ENCODE measurements at places on chromosomes 16 and 17. TPM values are rescaled to one million over a fixed set of nuclear protein-coding genes. Genes with fewer than 3 reads are reported as not detected.

HSPB9 gene
- polyA plus RNA-seq, result 0.25 TPM

DNA sequence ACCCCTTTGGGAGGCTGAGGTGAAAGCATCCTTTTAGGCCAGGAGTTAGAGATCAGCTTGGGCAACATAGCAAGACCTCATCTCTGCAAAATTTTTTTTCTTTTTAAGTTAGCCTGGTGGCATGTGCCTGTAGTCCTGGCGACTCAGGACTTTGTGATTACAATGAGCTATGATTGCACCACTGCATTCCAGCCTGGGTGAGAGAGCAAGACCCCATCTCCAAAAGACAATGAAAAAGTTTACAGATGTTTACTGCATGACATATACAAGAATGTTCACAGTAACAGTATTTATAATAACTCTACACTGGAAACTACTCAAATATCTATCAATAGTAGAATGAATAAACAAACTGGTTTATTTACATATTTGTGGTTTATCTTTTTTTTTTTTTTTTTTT lies 33.1 kb upstream of the CCL22 start:
- no peak for DNase-seq

DNA sequence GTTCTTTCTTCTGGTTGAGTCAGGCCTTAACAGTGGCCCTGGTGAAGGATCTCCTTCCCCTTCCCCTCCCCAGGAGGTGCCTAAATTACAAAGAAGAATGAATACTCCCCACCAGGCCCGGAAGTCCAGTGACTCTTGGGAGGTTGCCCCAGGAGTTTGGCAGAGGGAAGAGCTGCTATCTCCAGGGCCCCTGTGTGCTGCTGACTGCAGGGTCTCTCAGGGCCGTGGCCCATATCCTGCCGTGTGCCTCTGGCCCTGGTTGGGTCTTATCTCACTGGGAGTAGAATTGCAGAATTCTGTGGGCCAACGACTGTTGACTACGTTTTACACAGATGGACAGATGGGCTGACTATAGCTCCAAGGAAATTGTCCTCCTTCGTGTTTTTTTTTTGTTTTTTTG lies 28.0 kb downstream of the AKAP1 start:
- no peak for DNase-seq

DNA sequence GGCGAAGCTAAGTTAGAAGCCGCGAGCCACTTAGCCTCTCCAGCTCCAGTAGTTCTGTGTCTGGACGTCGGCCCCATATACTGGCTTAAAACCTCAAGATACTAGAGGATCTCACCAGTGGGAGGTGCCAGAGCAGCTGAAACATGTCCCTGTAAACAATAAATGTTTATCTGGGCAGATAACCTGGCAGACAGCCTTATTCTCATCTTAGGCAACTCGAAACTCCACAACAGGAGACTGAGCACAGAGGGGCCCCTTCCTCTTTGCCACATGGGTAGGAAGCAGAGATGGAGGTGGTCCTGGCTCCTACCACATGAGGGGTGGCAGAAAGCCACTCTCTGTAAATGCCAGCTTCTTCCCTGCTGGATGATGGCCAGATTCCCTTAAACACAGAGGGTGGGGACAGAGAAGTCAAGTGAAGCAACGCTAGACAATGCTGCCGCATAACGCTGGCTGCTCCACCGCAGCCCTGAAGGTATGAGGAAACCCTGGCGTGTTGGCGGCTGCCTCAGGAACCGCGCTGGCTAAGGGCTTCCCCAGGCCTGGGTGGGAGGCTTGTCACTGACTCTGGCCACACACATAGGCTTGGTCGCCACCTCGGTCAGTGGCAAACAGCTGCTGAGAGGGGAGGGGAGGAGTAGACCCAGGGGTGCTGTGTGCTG lies 67.9 kb downstream of the HIC1 start:
- DNase-seq, result peak; percentile 34

DNA sequence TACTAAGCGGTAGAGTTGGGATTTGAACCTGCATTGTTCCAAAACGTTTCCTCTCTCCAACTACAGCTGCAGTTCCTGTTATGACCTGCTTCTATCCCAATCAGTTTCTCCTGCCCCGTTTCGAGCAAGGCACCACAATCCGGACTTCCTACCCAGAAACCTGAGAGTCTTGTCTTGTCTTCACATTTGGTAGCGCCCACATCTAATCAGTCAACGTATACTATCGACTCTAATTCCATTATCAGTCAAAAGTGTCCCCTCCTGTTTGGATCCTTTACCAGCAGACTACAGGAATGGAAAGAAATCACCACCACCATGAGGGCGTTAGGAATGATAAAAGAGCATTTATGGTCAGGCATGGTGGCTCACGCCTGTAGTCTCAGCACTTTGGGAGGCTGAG lies 124.6 kb downstream of the AXIN2 start:
- no peak for DNase-seq

TMUB2 gene
- 16.2 TPM for polyA plus RNA-seq

TMEM114 gene
- not detected for polyA plus RNA-seq

GRCh38 chr17:69879576-69879975 lies 195.4 kb upstream of the KCNJ16 start:
- DNase-seq, result no peak

DNA sequence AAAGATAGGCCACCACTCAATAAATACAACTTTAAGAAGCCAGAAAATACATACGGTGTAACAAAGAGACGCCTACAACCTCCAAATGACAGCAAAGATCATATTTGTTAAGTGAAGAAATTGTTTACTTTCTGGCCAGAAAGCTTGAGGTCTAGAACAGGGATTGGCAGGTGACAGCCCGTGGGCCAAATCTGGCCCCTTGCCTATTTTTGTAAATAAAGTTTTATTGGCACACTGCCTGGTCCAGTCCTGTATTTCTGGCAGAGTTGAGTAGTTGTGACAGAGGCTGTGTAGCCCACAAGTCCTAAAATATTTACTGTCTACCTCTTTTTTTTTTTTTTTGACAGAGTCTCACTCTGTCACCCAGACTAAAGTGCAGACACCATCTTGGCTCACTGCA lies 3.4 kb upstream of the CLEC19A start:
- DNase-seq, result no peak

CDK5R1 gene
- polyA plus RNA-seq, result 1.9 TPM

DNA sequence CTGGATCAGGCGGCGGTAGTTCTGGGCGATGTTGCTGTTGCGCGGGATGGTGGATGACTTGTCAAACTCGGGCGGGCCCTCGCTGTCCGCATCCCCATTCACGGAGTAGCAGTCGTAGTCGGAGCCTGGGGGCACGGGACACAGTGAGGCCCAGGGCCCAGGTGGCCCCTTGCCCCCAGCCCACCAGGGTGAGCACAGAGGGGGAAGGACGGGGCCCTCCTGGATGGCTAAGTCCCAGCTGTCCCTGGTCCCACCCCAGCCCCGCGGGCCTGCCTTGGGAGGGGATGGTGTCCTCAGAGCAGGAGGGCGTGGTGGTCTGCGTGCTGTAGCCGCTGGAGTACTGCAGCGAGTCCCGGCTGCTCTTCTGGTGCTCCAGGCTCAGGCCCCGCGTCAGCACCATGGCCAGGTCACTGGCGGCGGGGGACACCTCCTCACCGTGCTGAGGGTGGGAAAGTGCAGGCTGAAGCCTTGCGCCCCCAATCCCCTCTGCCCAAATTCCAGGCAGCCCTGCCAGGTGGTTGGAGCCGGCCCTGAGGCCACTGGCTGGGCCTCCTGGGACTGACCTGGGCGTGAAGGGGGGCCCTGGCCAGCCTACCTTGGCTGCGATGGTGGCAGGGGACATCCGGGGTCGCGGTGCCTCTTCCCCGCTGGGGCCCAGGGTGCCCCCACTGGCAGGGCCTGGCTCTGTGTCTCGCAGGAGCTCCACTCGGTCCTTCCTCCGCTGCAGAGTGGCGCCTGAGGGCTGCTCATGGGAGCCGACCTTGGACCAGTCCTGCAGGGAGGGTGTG lies 18.2 kb downstream of the IL34 start:
- DNase-seq, result no peak

AOC2 gene
- not detected for polyA plus RNA-seq

GRCh38 chr16:87702325-87702811 lies 63.4 kb downstream of the KLHDC4 start:
- no peak for DNase-seq

- no peak for DNase-seq
Observed at GRCh38 chr16:10923650-10924214, 18.5 kb downstream of the DEXI start.

DNA sequence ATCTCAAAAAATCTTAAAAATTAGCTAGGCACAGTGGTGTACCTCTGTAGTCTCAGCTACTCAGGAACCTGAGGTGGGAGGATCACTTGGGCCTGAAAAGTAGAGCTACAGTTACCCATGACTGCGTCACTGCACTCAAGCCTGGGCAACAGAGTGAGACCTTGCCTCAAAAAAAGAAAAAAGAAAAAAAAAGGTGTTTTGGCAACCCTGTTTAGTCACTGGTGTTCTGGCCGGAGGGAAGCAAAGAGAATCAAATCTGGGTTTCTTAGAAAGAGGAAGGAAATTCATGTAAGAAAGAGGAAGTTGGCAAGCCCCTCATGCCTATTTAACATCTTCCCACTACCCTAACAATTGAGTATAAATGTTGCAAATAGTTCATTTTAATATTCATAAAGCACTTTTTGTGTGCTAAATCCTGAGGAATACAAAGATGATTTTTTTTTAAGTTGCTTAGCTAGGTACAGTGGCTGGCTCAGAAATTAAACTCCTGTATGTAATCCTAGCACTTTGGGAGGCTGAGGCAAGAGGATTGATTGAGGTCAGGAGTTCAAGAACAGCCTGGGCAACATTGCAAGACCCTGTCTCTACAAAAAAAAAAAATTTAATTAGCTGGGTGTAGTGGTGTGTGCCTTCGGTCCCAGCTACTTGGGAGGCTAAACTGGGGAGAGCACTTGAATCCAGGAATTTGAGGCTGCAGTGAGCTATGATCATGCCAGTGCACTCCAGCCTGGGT lies 6.5 kb upstream of the USP32 start:
- no peak for DNase-seq

JMJD6 gene
- polyA plus RNA-seq, result 32.5 TPM

GRCh38 chr17:21240369-21241055 lies 12.7 kb downstream of the NATD1 start:
- DNase-seq, result no peak

DNA sequence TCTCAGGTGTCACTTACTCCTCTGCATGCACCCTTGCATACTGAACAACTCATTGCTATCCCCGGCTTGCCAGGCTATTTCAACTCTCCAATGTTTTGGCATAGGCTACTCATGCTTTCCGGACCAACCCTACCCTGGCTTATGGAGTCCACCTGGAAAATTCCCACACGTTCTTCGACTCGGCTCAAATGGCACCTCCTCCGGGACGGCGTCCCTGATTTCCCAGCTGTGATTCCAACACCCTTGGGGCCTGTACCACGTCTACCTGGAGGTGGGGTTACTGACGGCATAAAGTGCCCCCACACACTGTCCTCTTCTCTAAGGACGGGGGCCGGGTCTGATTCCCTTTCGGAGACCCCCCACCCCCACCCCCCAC lies 498 bp downstream of the SMYD4 start:
- peak; percentile 62 for DNase-seq

RHBDL3 gene
- 0.31 TPM for polyA plus RNA-seq

PLLP gene
- polyA plus RNA-seq, result 46.6 TPM

DNA sequence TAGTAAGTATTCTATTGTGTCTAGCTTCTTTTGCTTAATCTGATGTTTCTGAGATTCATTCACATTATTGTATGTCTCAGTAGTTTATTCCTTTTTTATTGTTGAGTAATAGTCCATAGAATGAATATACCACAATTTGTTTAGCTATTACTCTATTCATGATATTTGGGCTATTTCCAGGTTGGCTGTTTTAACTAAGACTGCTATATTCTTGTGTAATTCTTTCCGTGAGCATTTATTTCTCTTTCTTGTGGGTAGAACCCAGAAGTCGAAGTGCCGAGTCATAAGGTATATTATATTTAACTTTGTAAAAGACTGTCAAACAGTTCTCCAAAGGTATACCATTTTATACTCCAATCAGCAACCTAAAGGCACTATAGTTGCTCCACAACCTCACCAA lies 160.8 kb downstream of the ANKFN1 start:
- DNase-seq, result no peak

- DNase-seq, result peak; percentile 58
Observed at GRCh38 chr17:2634361-2634960, 41.0 kb downstream of the PAFAH1B1 start.

CES1 gene
- 28.9 TPM for polyA plus RNA-seq

DNA sequence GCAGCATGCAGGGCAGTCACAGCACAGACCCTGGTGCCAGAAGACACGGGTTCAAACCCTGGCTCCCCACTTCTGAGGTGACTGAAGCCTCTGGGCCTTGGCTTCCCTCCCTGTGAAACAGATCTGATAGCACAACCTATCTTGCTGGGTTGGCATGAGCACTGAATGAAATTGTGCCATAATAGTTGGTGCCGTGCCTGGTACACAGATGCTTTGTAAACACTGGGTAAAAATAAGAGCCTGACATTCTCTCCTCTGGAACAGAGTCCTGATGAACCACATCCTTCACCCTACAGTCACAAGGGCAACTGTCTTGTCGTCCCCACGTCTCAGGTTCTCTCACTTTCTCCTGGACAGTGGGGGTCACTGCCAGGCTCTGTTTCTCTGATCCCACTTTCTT lies 35.7 kb downstream of the NOS2 start:
- no peak for DNase-seq

- no peak for DNase-seq
Observed at GRCh38 chr17:69858460-69858859, 216.6 kb upstream of the KCNJ16 start.

DNA sequence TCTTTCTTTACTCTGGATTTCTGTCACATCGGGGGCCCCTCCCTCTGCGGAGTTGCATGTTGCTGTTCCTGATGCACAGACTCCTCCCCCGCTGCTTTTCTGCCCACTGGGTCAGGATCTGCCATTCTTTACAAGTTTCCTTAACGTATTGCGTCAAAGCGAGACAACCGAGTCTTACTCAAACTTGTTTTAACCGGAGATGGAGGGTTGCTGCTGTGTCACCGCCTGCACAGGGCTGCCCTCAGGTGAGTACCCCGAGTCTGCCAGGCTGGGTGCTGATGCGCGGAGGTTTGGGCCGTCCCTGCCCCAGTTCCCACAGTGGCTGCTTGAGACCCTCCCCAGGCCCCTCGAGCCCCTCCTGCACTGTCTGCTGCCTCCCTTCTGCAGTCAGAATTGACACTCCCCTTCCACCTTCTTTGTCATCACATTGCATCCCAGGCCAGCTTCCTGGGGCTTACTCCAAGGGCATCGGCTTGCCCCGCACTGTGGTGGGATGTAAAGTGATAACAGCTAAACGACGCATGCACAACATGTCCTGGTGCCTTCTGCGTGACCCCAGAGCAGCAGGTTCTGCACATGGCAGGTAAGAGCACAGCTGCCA lies 19.3 kb downstream of the CARHSP1 start:
- no peak for DNase-seq

ADAD2 gene
- polyA plus RNA-seq, result 4.2 TPM

TVP23A gene
- polyA plus RNA-seq, result 0.31 TPM

GRCh38 chr17:8192070-8192815 lies 2.3 kb upstream of the BORCS6 start:
- DNase-seq, result peak; percentile 78

GP1BA gene
- not detected for polyA plus RNA-seq

DNA sequence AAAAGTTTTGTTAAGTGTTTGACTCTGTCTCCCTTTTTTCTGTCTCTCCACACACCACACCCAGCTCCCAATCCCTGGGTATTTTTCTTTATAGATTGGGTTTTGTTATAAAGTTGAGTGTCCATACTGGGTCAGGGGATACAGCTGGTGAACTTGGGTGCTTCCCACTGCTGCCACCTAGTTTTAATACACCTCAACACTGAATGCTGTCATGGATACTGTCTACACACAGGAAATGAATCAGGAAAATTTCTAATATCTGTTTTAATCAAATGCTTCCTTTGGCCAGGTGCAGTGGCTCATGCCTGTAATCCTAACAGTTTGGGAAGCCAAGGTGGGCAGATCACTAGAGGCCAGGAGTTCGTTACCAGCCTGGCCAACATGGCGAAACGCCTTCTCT lies 5.3 kb upstream of the TAOK1 start:
- DNase-seq, result no peak

TBC1D3C gene
- polyA plus RNA-seq, result not detected
